Skeletal muscle cell (primary cell): ENCODE measurements at places on chromosomes 4 and X.
A peak's percentile ranks its signal among the peaks of the same experiment; 100 is the strongest.

DNA sequence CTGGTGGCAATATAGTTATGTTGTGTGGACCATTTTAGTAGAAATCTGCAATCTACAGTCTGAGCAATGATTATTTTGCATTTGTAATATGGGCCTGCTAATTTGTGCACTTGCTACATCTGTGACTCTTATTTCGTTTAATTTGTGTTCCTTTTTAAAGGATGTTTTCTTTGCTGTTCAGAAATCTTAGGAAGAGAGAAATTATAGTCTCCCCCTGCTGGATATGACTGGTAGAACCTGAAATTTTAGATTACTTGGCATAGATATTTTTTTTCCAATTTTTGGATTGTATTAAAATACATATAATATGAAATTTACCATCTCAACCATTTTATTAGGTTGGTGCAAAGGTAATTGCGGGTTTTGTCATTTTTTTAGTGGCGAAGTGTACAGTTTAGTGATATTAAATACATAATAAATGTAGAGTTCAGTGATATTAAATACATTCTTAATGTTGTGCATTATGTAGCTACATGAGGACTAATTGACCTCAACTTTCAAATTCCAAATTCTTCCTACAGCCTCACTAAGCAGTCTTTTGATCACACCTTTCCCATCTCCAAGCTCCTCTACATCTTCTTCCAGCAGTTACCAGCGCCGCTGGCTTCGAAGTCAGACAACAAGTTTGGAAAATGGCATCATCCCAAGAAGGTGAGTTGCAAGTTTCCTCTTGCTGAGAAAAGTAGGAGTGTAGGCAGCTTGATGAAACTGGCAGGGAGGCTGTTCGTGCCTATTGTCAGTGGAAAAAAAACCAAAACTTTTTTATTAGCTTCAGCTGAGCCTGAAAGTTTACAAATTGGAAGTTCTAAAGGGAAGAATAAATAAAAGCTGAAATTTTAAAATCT lies 82.2 kb downstream of the FNIP2 start:
- no peak for DNase-seq

DNA sequence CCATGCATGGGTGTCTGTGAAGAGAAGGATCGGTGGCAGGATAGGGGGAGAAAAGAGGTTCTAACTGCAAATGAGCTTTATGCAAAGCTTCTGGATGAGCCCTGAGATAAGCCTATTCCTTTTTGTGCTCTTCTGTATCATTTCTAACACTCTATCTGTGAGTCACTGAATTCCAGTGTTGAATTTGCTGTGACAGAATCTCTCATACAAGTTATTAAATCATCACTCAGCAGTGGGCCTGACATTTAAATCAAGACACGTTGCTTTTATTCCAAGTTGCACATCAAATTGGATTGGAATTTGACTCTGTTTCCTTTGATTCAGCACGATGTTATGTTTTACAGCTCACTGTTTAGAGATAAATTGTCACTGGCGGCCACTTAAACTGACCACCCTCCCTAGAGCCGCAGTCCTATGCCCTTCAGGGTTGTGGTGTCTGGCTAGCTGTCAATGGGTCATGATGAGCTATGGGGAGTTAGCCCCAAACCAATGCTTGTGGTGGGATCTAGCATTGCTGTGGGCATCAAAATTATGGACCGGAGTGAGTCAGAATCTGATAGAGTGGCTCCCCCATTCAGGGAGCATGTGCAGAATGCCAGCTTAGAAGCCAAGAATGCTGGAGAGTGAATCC lies 42.7 kb downstream of the LHFPL1 start:
- DNase-seq = peak; percentile 64

- DNase-seq = no peak
Measured at GRCh38 chr4:11165052-11165451, 263.6 kb downstream of the HS3ST1 start.

- no peak for DNase-seq
Measured at GRCh38 chrX:39133971-39134370, 332.7 kb downstream of the MID1IP1 start.

GRCh38 chr4:179110356-179110755 lies 1668.1 kb upstream of the AGA start:
- peak; percentile 59 for DNase-seq

- peak; percentile 16 for DNase-seq
Measured at GRCh38 chrX:11100281-11101035, 10.7 kb upstream of the HCCS start.

DNA sequence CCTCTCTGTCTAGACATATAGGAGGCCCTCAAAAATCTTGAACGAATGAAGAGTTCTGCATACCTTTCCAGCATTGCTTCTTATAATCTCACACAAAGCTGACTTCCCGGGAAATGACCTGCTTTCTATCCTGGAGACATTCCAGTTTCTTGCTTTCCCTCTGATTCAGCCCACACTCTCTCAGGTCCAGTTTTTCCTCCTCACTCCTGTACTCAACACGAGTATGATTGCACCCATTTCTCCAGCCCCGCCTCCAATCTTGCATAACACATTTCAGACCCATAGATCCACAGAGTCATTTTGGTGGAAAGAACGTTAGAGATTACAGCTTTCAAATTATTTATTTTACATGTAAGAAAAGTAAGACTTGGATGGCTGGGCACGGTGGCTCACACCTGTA lies 127.5 kb upstream of the TLR3 start:
- no peak for DNase-seq

DNA sequence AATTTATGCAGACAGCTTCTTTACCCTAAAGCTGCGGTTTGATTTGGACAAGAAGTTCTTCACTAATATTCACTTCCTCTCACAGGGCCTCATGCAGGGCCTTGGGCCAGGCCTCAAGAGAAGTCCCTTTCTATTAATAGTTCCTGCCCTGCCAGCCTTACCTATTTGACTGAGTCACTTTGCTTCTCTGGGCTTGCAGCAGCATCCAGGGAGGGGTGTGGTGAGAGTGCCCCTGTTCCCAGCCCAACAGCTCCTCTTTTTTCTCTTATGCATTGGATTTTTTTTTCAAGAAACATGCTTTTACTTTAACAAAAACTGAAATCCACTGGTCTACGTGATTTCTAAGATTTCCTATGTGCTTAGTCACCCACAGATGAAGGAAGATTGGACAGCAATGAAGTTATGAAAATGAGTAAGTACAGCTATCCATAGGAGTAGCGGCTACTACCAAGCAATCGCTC lies 26.7 kb downstream of the FAM156B start:
- DNase-seq = no peak

GRCh38 chr4:22339491-22339890 lies 176.4 kb downstream of the ADGRA3 start:
- DNase-seq = no peak
